Naive thymus-derived CD8-positive, alpha-beta T cell (primary cell): ENCODE measurements at places on chromosomes 6 and 20.

GRCh38 chr6:150865043-150865405, 478 bp upstream of the MTHFD1L start:
- DNase-seq: no peak

DNA sequence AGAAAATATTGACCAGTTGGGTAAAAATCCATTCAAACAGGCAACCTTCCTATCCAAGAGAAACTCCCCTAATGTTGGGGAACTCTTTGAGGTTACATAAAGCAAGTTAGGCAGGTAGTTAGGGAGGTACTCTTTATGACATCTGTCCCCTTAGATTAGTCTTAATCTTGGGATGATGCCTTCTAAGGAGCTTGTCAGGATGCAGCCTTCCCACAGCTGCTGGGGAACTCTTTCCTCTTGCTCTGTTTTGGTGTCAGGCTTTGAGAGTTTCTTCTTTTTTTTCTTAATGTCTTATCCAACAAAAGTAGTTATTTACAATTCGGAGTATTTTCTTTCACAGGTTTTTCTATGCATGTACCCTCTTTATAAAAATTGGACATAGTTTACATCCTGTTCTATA, 194.8 kb downstream of the CDKAL1 start:
- no peak for DNase-seq

DNA sequence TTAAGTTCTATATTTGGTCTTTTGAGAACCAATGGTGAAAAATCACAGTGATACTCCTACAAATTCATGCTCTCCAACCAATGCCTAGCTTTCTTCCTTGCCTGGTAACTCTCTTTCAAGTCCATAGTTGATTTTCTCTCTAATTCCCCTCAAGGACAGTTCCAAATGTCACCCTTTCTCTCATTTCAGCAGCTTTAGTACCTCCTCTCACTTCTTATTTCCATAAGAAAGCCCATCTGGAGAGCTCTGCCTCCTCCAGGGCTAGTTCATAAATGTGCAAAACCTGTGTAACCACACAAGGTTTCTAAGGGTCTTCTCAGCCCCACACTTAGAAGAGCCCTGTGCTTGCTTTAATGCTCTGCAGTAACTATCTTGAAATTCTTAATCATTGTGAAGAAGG, 155.4 kb upstream of the PLCB4 start:
- DNase-seq: no peak

DNA sequence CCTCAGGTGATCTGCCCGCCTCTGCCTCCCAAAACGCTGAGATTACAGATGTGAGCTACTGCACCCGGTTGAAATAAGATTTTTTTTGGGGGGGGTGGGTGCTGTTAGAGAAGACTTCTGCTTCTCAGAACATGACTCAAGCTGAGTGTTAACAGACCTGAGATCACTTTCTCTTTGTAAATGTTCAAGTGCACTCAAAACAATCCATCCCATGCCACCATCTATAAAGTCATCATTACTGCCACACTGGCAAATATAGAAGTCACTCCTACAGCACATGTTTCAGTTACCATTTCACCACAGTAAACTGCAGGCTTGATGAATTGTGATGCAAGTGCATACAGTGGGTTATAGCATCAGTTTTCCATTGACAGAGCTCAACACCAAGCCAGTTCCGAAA, 9.0 kb downstream of the VPS16 start:
- no peak for DNase-seq

GRCh38 chr6:75167325-75167724, 38.5 kb downstream of the COL12A1 start:
- no peak for DNase-seq

DNA sequence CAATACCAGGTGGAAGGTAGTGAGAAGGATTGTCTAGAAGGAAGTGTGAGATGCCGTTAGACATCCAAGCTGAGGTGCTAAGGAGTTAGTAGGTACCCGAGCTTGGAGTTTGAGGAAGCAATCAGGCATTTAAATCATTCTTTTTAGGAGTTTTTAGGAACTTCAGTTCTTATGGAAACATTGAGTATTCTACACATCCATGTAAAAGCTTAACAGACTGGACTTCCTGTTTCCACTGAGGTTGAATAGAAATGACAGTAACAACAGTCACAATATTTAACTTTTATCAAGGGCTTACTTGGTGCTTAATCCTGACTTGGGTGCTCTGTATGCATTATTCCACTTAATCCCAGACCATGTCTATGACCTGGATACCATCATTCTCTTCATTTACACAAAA, 136.4 kb downstream of the UST start:
- no peak for DNase-seq
